Subcutaneous preadipocyte (primary cell): ENCODE measurements at places on chromosomes 11 and 22. TPM values are rescaled to one million over a fixed set of nuclear protein-coding genes. Genes with fewer than 3 reads are reported as not detected.

MS4A1 gene
- not detected in 2 replicates for total RNA-seq

MS4A15 gene
- total RNA-seq: not detected in 2 replicates

ANKRD13D gene
- total RNA-seq: 30.9 and 39.7 TPM in 2 replicates

OTOG gene
- total RNA-seq: not detected in 2 replicates

IGHMBP2 gene
- 9.6 and 10.6 TPM in 2 replicates for total RNA-seq

CST6 gene
- total RNA-seq: 0.20 TPM in 1 of 2 replicates, not detected in the other

ATG2A gene
- 15.4 and 19.5 TPM in 2 replicates for total RNA-seq

UPK2 gene
- total RNA-seq: not detected in 2 replicates

WBP2NL gene
- 0.37 TPM in 1 of 2 replicates, not detected in the other for total RNA-seq

NXPE1 gene
- not detected in 2 replicates for total RNA-seq

ELP4 gene
- 17.3 and 21.1 TPM in 2 replicates for total RNA-seq

PANX2 gene
- under 0.01 and 0.37 TPM in 2 replicates for total RNA-seq

CRYBB2 gene
- total RNA-seq: not detected in 2 replicates

CD59 gene
- 257 and 365 TPM in 2 replicates for total RNA-seq
